ENCODE measurements at places on chromosomes 2 and 18. TPM values are rescaled to one million over a fixed set of nuclear protein-coding genes. Genes with fewer than 3 reads are reported as not detected.

DNA sequence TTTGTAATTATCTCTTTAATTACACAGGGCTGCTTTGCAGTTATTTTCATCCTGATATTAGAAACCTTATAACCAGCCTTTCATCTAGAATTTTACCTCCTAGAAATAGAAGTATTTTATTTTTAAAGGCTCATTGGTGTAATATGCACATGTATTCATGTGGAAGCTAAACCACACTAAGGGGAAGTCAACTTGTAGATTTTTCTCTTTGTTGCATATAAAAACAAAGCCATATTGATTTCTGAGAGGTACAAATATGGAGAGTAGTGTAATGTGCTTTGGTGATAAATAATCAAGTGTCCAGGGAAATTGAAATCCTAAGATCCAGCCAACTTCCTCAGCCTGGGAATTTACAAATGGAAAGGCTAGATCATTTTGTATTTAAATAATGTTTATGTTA lies 301.2 kb downstream of the LRATD1 start:
- no peak for DNase-seq

DNA sequence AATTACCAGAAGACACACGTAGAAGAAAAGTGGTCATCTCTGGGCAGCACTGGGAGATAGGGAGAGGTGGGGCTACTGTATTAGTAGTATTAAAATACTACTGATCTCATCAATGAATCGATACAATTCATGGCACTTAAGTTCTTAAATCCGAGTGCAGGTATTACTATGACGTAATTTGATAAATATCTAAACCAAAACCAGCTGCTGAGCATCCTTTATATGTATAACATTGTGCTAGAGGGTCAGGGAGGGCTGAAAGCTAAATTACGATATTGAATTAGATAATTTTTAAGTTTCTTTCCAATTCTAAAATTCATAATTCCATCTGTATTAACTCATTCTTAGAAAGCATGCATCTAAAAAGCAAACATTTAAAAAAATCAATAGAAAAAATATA lies 25.3 kb downstream of the DARS1 start:
- DNase-seq: no peak

DNA sequence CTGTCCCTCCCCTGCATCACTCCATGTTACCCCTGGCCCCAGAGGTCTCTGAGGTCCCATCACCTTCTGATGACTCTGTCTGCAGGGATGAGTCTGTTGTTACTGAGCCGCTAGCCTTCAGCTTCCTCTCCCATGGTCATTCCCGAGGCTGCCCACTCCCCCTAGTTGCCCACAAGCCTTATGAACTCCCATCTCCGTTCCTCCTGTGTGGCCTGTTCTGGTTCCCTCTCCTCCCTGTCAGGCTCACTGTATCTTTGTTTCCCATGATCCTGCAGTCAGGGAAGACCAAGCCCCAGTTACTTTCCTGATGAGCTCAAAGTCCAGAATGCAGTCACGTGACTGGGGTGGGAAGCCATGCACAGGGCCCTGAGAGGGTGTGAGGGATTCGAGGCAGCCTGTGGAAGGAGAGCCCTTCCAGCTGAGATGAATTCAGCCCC lies 39.5 kb downstream of the INPP4A start:
- DNase-seq: peak; percentile 51

- no peak for DNase-seq
Measured at GRCh38 chr2:175804122-175804521, 197.9 kb downstream of the LNPK start.

DNA sequence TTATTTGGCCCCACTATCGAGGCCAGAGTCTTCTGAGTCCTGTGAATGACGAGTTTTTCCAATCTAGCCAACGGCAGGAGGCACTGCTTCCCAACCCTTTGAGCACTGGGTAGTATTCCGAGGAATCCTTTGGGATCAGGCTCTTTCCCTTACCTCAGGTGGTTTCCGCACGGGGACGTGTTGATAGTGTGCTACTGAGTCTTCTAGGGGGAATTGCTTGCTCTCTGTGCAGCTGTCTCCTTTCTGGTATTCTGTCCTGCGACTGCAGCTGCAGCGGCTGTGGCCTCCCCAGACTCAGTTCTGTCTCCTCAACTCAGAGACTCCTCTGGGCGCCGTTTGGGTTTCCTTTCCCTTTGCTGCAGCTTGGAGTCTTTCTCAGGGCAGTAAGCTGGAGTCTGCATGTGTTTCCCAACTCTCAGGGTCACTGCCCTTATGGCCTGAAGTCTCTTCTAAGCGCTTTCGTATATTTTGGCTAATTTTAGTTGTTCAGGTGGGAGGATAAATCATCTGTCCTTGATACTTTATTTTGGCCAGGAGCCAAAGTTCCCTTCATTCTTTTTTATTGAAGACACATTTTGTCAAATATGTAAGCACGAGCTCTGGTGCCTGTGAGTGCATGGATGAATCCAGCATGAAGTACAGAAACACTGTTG lies 118.4 kb downstream of the MAP4K4 start:
- DNase-seq: no peak

DNA sequence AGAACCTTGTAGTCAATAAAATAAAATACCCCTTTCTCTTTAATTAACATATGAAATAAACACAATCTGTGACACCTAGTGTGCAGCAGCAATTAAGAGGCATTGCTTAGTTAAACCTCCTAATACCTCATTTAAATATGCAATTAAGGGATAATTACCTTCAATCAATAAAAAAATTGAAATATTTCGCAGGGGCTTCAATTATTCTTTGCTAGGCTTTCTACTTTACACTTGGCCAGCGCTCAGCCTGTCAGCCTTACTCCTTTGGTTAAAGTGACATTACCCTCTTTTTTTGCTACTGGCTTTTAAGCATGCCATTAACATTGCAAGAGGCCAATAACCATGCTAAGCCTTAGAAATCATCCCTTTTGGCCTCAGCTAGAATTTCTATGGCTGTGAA lies 327.5 kb upstream of the ZNF521 start:
- no peak for DNase-seq

DNA sequence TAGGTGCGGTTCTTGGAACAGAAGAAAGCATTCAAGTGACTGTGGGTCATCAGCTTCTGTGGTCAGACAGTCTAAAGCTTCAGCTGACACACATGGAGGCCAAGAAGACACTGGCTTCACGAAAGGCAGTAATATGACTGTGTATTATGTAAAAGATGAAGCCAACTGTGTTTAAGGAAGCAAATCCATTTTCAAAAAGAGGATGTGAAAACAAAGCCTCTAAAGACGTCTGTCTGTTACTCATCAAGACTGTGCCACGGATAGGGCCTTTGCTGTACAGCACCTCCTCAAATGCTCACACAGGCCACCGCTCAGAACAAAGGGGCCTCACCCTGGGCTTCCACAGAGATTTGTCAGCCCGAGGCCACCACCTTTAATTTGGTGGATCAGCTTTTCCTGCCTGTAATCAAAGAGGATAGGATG lies 21.1 kb upstream of the TMEM163 start:
- DNase-seq: peak; percentile 28

DNA sequence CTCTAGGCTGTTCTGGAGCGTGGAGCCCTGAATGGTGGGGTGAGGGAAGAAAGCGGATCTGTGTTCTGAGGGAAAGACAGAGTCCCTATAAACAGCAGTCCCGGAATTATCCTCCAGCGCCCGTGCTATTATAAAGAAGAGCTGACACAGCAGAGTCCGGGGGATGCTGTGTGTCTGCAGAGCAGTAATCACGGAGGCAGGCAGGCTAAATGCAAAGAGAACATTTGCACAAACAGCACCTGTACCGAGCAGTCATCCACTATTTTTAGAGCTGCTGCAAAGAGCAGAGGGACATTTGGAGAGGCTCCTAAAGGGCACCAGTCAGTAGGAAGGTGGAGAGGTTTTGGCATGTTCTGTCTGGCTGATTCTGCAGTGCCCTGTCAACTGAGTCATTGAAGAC lies 293.8 kb upstream of the SLC14A2 start:
- no peak for DNase-seq

DNA sequence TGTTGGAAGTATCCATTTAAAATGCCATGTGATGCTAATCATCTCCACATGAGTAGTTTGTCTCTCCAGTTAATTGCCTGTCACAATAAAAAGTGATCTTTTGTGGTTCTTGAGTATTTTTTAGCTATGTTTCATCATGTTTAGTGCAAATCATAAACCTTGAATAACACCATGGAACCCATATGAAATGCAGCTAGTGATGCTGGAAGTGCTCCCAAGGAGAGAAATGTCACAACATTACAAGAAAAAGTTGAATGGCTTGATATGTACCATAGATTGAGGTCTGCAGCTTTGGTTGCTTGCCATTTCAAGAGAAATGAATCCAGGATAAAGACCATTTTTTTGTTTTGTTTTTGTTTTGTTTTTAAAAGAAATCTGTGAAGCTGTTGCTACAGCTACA lies 14.3 kb downstream of the PTPN4 start:
- no peak for DNase-seq

DNA sequence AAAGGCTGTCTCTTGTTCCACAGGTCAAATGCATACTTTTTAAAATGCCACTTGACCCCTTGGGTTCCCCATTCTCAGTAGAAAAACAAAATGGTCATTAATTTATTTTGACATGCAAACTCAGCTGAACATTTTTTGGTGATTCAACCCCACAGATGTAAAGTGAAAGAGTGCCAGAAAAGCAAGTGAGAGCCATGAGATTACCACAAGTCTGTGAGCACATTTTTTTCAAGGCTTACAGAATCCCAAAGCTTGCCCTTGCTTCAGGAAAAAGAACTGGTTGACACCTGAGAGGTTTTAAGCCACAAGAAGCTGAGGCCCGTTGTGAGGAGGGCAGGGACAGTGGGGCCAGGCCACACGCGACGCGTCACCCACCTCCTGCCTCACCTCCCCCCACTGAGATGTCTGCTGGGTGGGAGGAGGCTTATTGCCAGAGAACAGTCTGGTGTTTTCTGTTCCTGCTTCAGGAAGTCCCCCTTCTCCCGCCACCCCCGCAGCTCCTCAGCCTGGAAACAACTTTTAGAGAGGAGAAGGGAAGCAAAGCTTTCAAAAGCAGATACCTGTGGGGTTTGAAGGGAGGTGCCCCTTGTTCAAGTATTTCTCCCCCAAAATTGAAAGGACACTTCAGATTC lies 70.4 kb upstream of the CYP1B1 start:
- peak; percentile 18 for DNase-seq

- no peak for DNase-seq
Measured at GRCh38 chr2:56500317-56500716, 316.5 kb downstream of the CCDC85A start.

DNA sequence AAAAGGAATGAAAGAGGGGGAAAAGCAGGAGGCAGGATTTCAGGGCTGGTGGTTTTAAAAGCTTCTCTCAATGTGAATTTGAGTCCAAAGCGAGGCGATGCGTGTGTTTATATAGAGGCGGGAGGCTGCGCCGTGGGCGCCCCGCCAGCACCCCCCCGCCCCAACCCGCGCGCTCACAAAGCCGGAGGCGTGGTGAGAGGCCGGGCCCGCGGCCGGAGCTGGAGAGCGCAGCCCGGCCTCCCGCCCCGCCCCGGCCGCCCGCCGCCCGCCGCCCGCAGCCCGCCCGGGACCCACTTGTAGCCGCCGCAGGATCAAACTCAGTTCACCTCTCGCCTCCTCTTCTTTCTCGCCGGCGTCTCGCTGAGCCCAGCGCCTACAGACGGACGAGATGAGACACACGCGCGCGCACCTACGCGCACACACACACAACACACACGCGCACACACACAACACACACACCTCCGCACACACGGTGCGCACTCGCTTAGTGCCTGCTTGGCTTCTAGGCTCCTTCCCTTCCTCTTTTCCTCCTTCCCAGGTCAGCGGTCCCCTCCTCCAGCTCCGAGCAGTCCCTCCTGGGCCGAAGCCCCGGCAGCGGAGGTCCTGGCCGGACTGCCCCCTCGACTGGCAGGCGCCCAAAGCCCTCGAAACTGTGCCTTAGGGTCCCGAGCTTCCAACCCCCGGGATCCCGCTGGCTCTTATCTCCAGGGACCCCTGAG lies 1.3 kb upstream of the CYP26B1 start:
- peak; percentile 46 for DNase-seq

- DNase-seq: no peak
Measured at GRCh38 chr2:111239107-111239506, 118.4 kb downstream of the BCL2L11 start.

- DNase-seq: no peak
Measured at GRCh38 chr2:127414638-127415592, 3.3 kb upstream of the PROC start.

CLHC1 gene
- 9.4 TPM for total RNA-seq

IL36G gene
- total RNA-seq: 2.8 TPM

FBXO36 gene
- 0.60 TPM for total RNA-seq

GPR39 gene
- total RNA-seq: 26.3 TPM

EPHA4 gene
- 21.0 TPM for total RNA-seq

Data from transverse colon (tissue), 4 donors.